BJ (cell line): ENCODE measurements at places on chromosomes 16 and 17. TPM values are rescaled to one million over a fixed set of nuclear protein-coding genes. Genes with fewer than 3 reads are reported as not detected.

Gene ODAD4
- polyA plus RNA-seq, result 0.61 and 0.92 TPM in 2 replicates

Gene CSH1
- polyA plus RNA-seq, result not detected in 2 replicates

Gene C1QTNF8
- not detected in 2 replicates for polyA plus RNA-seq

Gene MT1G
- 2.4 and 2.9 TPM in 2 replicates for polyA plus RNA-seq

Gene SLC9A5
- polyA plus RNA-seq, result 2.1 and 2.6 TPM in 2 replicates

Gene CLEC18A
- polyA plus RNA-seq, result 0.04 and 0.07 TPM in 2 replicates

Gene ADAM11
- polyA plus RNA-seq, result 0.31 TPM in 2 replicates

Gene EVPLL
- polyA plus RNA-seq, result not detected in 2 replicates

Gene TMC8
- polyA plus RNA-seq, result not detected in 2 replicates

Gene LRRC75A
- polyA plus RNA-seq, result 0.82 and 1.3 TPM in 2 replicates

Gene NT5C3B
- polyA plus RNA-seq, result 88.3 and 123 TPM in 2 replicates

DNA sequence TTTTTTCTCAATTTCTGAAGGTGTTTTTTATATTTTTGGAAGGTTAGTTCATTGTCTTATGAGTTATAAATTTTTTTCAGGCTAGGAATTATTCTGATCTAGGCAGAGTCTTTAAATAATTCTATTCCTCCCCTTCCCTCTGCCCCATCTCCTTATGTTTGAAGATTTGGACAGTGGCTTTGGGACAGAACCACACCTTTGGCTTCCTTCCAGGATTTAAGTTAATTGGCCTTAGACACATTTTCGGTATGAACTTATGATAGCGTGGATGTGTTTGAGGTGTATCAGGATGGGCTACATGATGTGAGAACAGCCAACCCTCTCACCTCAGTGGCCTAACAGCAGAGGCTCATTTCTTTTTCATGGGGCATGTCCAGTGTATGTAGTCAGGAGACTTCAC lies 24.3 kb downstream of the EPN2 start:
- DNase-seq, result no peak

GRCh38 chr16:49345829-49346228 lies 27.8 kb upstream of the C16orf78 start:
- no peak for DNase-seq

DNA sequence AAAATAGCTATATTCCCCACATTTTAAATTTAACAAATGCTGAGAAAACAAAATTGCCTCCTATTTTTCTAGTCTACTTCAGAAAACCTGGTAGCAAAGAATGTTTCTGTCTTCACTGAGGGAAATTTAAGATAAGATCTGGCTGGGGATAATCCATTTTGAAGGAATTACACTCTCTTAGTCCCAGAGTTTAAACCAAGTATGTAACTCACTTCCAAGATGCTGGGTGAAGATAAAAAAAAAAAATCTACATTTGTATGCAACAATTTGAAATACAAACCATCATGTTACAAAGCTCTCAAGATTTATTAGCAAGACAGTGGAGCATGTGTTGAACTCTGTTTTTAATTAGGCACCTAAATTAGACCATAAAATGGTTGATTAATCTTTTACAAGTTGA lies 5.7 kb downstream of the HS3ST3B1 start:
- DNase-seq, result no peak

- no peak for DNase-seq
These were observed 2.6 kb downstream of the CPD start for GRCh38 chr17:30381340-30381659.

- no peak for DNase-seq
These were observed 45.1 kb downstream of the BAIAP2 start for GRCh38 chr17:81080019-81080418.

DNA sequence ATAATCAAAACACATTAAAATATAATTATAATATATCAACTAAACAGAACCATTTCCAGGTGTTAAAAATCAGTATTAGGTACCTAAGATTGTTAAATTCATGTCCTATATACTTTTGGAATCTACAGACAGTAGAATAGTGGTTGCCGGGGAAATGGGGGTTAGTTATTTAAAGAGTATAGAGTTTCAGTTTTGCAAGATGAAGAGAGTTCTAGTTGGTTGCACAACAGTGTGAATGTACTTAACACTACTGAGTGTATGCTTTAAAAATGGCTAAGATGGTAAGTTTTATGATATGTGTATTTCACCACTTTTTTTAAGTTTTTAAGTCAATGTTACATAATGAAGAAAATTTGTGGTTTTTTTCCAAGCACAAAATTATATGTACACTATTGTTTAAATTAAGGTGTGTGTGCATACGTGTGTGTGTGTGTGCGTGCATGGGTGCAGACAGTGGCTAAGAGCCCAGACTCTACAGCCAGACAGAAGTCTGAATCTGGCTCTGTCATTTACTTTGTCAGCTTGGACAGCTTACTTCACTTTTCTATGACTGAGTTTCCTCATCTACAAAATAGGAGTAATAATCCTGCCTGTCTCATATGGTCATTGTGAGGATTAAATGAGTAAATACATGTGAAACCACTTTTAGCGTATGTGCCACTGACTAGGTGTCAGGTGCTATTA lies 25.3 kb upstream of the PHAF1 start:
- no peak for DNase-seq

- no peak for DNase-seq
These were observed 9.0 kb downstream of the VPS9D1 start for GRCh38 chr16:89711601-89712273.

DNA sequence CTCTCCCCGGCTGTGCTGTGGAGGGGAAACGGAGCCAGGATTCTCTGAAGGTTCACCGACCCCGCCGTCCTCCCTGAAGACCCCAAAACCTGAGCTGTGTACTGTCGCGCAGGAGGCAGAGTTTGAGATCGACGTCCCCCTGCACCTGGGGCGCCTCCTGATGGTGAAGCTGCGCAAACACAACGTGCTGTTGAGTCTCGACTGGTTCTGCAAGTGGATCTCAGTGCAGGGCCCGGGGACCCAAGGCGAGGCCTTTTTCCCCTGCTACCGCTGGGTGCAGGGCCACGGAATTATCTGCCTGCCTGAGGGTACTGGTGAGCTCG lies 62.6 kb upstream of the TEKT1 start:
- no peak for DNase-seq

DNA sequence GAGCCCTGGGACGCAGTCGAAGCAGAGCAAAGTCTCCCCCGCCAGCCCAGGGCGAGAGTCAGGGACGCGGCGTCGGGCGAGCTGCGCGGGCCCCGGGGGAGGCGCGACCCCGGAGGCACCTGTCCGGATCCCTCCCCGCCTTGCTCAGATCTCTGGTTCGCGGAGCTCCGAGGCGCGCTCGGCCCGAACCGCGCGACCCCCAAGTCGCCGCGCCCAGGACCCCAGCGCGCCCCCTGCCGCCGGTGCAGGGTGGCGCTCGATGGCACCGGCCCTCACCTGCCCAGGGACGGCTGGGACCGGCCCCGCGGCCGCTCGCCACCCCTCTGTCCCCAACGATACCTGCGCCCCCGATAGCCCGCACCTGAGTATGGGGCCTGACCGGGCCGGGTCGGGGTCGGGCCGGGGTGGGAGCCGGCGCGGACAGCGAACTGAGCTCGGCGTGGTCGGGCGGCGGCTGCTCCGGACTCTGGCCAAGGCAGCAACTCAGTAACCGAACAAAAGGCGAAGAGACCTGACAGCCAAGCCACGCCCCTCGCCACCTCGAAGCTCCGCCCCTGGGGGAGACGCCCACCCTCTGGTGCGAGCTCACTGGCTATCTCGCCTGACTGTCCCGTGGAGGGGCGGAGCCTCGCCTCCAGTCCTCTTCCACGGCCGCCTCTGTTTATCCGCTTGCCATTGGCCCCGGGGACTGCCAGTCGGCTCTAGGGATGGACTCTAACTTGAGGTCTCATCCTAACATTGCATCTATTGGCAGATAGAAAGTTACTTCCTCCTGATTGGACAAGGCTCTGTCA lies at the start of gene JUP:
Gene JUP, minus strand, starts transcription at position 485 of the 794 bp plus-strand sequence. CDS start 14,857 bp downstream, outside the sequence.
- DNase-seq, result peak; percentile 98

GRCh38 chr17:29138971-29139691 lies 41.1 kb downstream of the MYO18A start:
- no peak for DNase-seq

DNA sequence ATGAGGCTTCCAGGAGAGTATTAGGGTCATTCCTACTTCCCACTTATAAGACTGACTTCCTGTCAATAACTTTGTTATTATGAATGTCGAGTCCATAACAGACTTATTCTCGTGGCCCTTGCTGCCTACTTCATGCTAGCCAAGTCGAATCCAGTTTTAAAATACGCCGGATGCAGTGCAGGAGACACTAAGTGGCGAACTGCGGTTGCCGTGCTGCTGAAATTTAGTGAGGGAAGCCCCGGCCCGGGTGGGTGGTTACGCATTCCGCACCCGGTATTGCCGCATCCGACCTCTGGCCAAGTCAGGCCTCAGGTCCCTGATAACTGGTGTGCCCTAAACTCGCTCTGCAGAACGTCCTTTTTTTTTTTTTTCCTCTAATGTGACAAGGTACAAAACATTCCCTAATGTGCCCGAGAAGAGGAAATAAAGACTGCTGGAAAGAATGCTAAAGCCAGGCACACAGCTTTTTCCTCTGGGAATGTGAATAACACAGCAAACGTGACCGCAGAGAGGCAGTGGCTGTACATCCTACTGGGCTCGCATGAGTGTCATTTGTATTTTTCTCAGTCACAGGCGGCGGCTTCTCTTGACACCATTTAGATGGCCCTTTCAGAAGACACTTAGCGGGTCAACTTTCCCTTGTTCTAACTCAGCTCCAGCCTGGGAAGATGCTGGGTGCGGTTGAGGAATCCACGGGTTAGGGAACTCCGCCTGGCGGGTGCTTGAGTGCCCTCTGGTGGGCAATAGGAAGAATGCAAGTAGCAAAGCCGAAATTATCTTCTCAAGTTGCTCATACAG lies 7.1 kb upstream of the AKTIP start:
- DNase-seq, result no peak

DNA sequence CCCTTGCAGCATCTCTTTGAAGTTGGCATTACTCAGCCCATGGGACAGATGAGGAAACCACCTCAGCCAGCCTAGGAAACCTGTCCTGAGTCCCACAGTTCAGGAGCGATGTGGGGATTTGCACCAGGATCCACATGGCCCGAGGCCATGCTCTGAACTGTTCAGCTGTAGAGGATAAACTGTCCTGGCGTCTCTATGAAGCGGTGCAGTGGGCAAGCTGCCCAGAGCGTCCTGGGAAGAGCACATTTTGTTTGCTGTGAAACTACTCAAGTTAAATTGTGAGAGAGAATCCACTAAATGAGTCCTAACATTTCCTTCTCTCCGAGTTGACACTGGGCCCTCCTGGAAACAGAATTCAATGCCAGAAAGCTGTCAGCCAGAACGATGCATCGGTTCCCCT lies 276.6 kb upstream of the TNRC6C start:
- DNase-seq, result no peak

DNA sequence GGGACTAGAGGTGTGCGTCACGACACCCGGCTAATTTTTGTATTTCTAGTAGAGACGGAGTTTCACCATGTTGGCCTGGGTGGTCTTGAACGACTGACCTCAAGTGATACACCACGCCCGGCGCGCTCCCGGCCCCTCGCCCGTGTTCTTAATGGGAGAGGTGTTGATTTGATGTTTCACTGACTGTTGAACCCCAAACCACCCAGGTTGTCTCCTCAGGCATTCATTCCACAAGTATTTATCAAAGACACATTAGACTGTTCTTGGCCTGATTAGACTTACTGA lies 1.4 kb downstream of the CENPN start:
- DNase-seq, result no peak

- DNase-seq, result no peak
These were observed 4.6 kb upstream of the ETV4 start for GRCh38 chr17:43550754-43551153.

GRCh38 chr16:19843371-19843770 lies 41.3 kb downstream of the GPRC5B start:
- DNase-seq, result no peak

GRCh38 chr17:75771334-75772281 lies 6.6 kb upstream of the GALK1 start:
- no peak for DNase-seq

DNA sequence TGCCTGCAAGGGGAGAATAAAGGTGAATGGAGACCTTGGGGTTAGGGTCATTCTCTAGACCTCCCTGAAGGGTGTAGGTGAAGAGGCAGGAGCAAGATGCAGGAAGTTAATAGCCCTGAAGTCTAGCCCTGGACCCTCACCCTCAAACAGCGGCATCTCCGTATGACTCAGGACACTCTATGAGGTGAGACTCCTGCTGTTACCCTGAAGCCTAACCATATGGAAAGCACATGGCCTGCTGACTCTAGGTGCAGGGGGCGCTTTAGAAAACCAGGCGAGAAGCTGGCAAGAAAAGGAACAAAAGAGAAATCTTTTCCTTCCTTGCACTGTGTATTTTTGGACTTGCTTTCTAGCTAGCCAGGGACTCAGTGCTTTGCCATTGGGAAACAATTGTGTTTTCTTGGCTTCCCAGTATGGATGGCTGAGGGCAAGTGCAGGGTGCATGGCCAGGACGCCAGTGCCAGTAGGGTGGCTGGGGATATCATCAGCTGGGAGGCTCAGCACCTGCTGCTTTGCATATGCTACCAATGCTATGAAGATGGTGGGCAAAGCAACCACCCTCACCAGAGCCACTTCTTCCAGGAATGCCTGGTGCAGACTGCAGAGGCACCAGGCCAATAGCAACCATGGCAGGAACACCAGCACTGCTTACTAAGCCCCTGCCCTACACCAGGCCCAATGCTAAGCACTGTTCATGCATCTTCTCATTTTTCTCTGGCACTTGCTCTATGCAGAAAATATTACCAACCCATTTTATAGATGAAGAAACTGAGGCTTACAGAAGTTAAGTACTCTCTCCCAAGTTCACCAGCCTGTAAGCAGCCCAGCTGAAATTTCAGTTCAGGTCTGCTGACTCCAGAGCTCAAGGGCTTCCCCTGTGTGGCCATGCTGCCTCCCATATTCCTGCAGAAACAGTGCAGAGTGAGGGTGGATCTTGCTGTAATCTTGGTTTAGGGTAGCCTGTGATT lies 425.1 kb downstream of the SLC39A11 start:
- no peak for DNase-seq

- no peak for DNase-seq
These were observed 30.0 kb upstream of the MRTFB start for GRCh38 chr16:14041164-14041563.

DNA sequence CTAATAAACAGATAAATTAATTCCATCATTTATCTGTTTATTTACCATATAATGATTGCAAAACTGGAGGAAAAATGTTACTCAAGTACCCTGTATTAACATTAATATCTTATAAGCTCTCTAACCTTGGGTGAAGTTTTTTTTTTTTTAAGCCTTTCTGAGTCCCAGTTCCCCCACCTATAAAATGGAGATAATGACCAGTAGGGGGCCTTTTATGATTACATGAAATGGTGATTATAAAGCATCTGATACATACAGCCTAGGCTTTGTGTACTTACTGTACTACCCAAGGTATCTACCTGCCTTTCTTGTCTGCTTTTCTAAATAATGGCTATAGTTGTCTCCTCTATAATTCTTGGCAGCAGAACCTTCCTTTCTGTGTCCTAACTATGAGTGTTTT lies 22.6 kb downstream of the LRRC36 start:
- no peak for DNase-seq

- DNase-seq, result no peak
These were observed 2.9 kb downstream of the GNAO1 start for GRCh38 chr16:56193951-56194726.

GRCh38 chr17:9371019-9371418 lies 204.6 kb downstream of the STX8 start:
- no peak for DNase-seq
